ENCODE measurements at places on chromosomes 4 and X. TPM values are rescaled to one million over a fixed set of nuclear protein-coding genes. Genes with fewer than 3 reads are reported as not detected.

DNA sequence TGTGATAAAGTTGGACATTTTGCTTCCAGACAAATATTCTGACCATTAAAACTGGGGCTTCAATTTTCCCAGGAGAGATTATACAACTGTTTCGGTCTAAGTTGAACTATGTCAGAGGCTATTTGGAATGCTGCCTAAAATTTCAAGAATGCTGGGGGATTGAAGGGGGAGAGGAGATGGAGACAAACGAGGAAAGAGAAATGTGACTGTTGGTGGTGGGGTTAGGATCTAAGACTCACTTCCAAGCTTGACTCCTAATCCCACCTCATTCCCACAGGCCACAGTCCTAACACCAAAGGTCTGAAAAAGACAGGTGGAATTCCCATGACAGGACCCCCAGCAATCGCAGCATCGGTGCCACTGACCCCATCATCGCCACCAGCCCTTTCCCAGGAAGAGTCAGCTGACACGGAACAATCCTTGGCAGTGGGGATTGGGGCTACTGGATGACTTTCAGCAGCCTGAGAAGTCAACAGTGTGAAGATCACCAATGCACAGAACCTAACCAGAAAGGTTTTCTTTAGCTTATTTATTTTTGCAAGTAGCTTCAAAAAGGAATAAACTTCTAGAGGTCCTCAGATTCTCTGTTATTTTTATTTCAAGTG lies 74.0 kb upstream of the PRSS48 start:
- peaks cover 4% of the 10 kb centered on the region for H3K27me3 ChIP-seq
- no peaks in the 10 kb centered on the region for H3K36me3 ChIP-seq
- no peak overlapping the region for H3K4me3 ChIP-seq
- H3K4me1 ChIP-seq, result no peaks in the 10 kb centered on the region
- no peak for DNase-seq

DNA sequence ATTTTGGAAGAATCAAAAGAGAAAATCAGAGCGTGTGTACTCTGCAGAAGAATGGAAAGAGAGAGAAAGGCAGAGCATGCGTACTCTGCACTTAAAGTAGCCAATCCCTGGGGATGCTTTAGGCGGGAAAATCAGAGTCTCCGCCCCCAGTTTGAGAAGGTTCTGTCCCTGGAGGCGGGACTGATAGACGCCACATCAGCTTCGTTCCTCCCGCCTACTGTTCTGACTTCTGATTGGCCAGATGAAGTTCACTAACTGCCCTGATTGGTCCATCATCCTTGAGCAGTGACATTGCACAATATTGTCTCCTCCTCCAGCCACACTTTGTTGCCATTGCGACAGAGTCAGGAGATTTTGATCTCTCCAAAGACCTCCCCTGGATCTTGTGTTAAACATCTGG lies 23.8 kb downstream of the SSX1 start:
- no peak overlapping the region for H3K27ac ChIP-seq
- no peaks in the 10 kb centered on the region for H3K36me3 ChIP-seq
- DNase-seq, result peak; percentile 78
- H3K4me1 ChIP-seq, result 0 out of 3 replicates have a peak, but pooled peaks cover 3% of the 10 kb centered on the region

- H3K27ac ChIP-seq, result no peak overlapping the region
Measured at GRCh38 chr4:4582653-4583052, 40.8 kb upstream of the STX18 start.

DNA sequence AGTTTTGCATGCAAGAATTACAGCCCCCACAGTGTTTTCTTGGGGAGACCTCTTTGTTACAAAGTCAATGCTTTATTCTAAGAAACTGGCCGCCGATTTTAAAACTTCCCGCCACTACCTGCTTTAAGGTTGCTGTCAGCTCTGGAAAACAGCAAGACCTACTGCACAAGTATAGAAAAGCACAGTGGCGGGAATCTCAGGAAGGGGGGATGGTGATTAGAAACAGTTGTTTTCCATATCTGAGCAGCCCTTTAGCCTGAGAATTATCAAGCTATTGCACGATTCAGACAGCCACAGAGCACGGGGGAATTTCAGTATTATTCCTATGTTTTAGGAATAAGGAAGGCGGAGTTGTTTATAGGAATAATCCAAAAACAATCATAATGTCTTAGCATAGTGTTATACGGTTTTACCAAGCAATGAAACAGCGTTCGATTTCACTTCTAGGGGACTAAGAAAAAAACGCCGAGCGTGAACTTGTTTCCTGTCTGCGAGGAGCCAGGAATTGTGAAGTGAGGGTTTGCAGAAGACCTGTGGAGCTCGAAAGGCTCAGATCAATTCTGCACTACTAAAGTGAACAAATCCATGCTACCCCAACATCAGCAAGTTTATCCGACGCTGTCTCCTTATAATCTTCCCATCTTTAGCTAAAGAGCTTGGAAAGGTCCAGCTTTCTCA lies 81.3 kb downstream of the HMGN5 start:
- no peaks in the 10 kb centered on the region for H3K36me3 ChIP-seq
- H3K27ac ChIP-seq, result peak overlapping the region; percentile 41
- peak overlapping the region; percentile 46 for H3K4me3 ChIP-seq

CXXC4 gene
- total RNA-seq, result not detected

FGF5 gene
- 2.7 TPM for total RNA-seq

DNA sequence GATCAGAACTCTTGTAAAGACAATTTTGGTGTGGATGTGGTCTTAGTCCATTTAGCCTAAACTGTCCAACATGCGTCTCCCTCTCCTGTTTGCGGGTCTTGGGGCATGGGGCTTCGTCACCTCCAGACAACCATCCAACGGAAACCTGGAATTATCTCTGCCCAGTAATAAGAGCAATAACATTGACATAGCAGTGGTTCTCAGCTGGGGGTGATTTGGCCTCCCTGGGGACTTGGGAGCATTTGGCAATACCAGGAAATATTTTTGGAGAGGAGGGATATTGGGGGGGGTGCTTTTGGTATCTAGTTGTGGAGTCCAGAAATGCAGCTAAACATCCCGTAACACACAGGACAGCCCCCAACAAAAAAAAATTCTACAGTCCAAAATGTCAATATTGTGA lies 47.2 kb downstream of the SEL1L3 start:
- H3K27ac ChIP-seq, result no peak overlapping the region
- H3K4me3 ChIP-seq, result no peak overlapping the region
- DNase-seq, result no peak
- H3K36me3 ChIP-seq, result peaks cover 16% of the 10 kb centered on the region
- H3K4me1 ChIP-seq, result no peaks in the 10 kb centered on the region
- no peaks in the 10 kb centered on the region for H3K27me3 ChIP-seq

GRCh38 chr4:25792200-25792791 lies 70.5 kb downstream of the SEL1L3 start:
- peak; percentile 35 for DNase-seq
- H3K27me3 ChIP-seq, result no peaks in the 10 kb centered on the region
- H3K27ac ChIP-seq, result no peak overlapping the region
- H3K36me3 ChIP-seq, result 0 out of 3 replicates have a peak, but pooled peaks cover 9% of the 10 kb centered on the region
- no peaks in the 10 kb centered on the region for H3K4me1 ChIP-seq
- no peak overlapping the region for H3K4me3 ChIP-seq

CAPN6 gene
- total RNA-seq, result not detected

DNA sequence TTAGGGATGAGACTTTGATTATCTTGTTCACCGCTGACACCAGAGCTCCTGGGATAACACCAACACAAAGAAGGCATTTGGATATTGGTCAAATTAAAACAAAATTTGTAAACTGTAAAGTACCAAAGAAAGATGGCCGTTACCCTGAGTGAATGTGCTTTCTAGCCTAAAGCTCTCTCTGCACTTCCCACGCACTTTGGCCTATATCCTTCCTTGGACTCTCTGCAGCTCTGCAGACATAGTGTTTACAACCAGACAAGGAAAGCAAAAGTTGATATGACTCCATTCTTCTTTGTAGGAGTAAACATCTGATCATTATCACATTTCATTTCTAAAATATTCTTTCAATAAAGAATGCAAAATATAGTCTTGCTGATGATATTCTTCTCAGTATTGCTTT lies 44.8 kb upstream of the PITX2 start:
- no peaks in the 10 kb centered on the region for H3K4me1 ChIP-seq
- no peaks in the 10 kb centered on the region for H3K36me3 ChIP-seq
- no peaks in the 10 kb centered on the region for H3K27me3 ChIP-seq
- H3K27ac ChIP-seq, result no peak overlapping the region
- no peak for DNase-seq

- no peak overlapping the region for H3K4me3 ChIP-seq
- H3K27me3 ChIP-seq, result no peaks in the 10 kb centered on the region
- DNase-seq, result no peak
- H3K4me1 ChIP-seq, result peaks cover 6% of the 10 kb centered on the region
Measured at GRCh38 chrX:110012818-110013485, 10.0 kb downstream of the TMEM164 start.

DNA sequence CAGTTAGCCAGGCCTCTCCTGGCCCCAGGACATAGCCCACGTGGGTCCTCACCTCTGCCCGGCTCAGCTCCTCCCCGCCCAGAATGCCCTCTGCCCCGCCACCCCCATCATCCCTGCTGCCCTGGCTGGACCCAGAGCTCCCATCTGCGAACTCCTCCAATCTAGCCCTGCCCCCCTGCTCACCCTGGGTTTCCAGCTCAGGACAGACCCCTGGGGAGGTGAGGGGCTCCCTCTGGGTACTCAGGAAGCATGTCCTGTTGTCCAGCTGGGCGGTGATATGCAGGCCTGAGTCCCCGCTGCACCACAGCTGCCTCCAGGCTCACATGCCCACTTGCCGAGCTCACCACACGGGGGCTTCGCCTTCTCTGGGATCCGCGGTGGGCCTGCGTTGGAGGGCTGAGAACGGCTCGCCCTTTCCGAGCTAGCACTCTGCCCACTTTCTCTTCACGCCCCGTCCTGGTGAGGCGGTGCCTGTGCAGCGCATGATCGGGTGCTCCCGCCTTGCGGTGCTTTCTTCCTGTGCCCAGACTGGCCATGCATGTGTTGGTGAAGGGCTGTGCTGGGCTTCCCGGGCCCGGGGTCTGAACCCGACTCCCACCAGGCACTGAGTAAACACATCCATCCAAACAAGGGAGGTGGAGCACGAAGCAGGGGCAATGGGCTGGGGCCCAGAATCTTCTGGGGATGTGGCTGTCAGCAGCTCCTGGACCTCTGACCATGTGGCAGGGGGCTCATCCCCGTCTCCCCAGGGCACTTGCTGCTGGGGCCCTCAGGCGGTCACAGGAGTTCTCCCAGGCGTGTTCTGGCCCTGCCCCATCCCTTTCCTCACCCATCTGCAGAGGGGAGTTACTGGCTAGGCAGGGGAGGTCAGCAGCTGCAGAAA lies 74.3 kb downstream of the RGS12 start:
- H3K27ac ChIP-seq, result no peak overlapping the region
- H3K4me1 ChIP-seq, result peaks cover 39% of the 10 kb centered on the region
- no peaks in the 10 kb centered on the region for H3K36me3 ChIP-seq
- no peak overlapping the region for H3K4me3 ChIP-seq

DNA sequence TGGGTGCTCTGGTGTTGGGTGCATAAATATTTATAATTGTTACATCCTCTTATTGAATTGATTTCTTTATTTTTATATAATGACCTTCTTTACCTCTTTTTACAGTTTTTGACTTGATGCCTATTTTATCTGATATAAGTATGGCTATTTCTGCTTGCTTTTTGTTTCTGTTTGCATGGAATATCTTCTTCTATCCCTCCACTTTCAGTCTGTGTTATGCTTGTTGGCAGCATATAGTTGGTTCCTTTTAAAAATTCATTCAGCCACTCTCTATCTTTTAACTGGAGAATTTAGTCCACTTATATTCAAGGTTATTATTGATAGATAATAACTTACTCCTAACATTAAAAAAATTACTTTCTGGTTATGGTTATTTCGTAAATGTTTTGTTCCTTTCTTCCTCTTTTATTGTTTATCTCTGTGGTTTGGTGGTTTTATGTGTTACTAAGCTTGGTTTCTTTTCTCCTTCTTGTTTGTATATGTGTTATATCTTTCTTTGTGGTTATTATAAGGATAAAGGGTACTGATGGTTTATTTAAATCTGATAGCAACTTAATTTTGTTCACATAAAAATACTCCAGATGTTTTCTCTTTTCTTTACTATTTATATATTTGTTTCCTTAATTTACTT lies 69.5 kb downstream of the IL15 start:
- no peak overlapping the region for H3K27ac ChIP-seq
- H3K36me3 ChIP-seq, result no peaks in the 10 kb centered on the region
- no peak overlapping the region for H3K4me3 ChIP-seq
- DNase-seq, result no peak
- H3K27me3 ChIP-seq, result no peaks in the 10 kb centered on the region

DNA sequence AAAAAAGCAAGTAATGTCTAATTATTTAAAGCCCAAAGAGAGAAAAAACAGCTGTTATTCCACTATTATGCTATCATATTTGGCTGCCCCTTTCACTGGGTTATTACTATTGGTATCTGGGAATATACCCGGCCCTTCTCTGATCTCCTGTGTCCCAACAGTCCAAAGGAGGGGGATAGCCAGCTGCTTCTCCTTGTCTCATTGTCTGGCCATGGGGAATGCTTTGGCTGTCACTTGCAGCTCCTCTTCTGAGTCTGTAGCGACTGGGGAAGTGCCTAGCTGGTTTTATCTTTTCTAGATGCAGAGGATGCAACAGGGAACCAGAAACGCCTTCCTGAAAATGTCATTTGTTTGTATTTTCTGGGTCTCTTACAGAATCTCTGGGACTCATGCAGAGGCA lies 33.9 kb downstream of the MGARP start:
- no peak for DNase-seq
- H3K4me3 ChIP-seq, result no peak overlapping the region
- no peaks in the 10 kb centered on the region for H3K4me1 ChIP-seq
- no peaks in the 10 kb centered on the region for H3K27me3 ChIP-seq
- H3K36me3 ChIP-seq, result no peaks in the 10 kb centered on the region

SCFD2 gene
- total RNA-seq, result 29.7 TPM

TRAM1L1 gene
- total RNA-seq, result not detected

DNA sequence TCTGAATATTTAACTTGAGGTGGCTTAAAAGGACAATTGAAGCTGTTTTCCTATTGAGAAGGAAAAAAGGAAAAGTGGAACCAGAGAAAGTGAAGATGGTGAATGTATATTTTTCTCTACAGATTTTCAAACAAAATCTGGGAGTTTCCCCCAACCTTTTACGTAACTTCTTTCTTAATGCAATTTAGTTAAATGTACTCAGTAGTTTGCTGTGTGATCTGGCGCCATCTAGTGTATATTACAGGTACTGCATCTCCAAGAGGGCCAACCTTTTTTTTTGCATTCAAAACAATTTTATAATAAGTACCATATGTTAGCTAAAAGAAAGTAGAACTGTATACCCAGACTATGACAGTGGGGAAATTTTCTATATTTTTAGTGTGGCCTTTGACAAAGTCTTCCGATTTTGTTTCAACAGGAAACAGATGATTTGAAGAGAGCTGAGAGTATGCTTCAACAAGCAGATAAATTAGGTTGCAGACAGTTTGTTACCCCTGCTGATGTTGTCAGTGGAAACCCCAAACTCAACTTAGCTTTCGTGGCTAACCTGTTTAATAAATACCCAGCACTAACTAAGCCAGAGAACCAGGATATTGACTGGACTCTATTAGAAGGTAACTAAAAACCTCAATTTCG lies 82.0 kb downstream of the PLS3 start:
- peak; percentile 53 for DNase-seq
- no peak overlapping the region for H3K27ac ChIP-seq
- H3K4me3 ChIP-seq, result no peak overlapping the region

RPA4 gene
- total RNA-seq, result not detected

- DNase-seq, result no peak
- H3K36me3 ChIP-seq, result no peaks in the 10 kb centered on the region
- no peaks in the 10 kb centered on the region for H3K27me3 ChIP-seq
Measured at GRCh38 chr4:73984736-73985527, 3.1 kb downstream of the PPBP start.

All from K562 (cell line).